NCI-H69 (cell line): ENCODE measurements at places on chromosomes 1 and 21.

DNA sequence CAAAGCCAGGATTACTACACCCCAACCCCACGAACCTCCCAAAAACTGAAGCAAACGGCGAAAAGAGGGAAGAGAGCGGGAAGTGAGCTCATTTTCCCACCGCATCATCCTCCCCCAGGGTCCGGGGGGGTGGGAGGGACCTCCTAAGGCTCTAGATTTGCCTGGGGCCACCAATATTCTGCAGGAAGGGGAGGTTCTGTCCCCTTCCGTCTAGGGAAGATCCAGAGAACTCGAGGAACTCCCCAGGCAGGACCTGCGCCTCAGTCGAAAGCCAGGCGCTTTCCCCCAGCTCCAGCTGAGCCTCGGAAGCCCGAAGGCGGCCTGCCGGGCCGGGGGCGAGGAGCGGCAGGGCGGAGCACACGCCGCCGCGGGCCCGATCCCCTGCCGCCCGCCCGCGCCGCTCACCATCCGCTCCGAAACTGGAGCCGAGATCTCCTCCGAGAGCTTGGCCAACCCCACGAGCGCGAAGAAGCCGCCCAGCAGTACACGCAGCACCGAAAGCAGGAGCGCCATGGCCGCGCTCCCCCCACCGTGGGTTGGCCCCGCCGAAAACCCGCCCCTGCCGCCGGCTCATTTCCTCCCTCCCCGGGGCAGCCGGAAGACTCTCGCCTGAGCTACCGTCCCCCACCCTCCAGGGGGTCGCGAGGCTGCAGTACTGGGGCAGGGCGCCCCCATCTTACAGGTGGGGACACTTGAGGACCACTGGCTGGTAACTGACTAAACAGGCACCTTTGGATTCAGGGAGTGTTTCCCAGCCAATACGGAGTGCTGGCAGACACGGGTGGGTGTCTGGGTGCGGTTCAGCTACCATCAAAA, at the start of gene TMEM35B:
Gene TMEM35B, minus strand, starts transcription at position 555 of the 816 bp plus-strand sequence. Its CDS starts 42 bp downstream, at position 513.
- peak; percentile 76 for DNase-seq

DNA sequence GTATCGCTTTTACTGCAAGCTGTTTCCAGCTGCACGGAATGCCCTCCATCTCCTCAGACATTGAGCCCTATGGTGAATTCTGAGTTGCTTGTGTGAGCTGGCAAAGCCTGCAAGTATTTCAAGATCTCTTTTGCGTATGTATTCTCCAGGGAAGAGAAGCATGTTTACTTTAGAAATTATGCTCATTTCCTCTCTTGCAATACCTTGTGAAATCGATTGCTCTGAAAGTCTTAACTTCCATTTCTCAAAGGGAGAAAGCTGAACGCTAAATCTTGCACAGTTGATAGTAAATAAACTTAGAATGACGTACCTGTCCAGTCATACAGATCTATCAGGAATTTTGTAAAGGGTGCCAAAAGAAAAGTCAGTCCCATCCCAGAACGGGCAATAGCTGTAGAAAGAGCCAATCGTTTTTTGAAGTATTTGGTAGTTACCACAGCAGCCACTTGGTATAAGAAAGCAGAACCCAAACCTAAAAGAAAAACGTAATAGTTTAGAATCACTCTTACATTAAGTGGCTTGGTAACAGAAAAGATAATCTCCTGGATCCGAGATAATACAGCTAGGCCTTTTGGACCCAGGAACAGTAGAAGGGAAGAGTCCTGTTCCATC, 10.0 kb downstream of the SLC16A4 start:
- DNase-seq, result no peak

GRCh38 chr1:203536980-203537455, 43.1 kb downstream of the OPTC start:
- no peak for DNase-seq

DNA sequence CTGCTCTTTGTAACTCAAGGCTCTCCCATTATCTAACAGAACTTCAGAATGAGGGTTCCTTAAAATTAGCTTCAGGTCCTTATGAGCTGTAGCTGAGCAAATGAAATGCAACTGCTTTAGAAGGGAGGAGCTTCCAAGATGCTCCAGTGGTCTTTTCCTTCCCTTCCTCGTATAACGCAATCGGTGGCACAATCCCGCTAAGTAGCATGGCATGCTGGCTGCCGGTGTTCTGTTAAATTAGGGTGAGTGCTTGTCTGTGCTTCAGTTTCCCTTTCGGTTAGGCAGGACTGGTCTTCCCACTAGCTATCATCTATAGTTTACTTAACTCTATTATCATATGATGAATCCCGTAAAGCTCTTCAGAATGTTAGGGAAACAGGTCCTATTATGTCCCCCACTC, 917 bp downstream of the KIAA0040 start:
- peak; percentile 71 for DNase-seq

DNA sequence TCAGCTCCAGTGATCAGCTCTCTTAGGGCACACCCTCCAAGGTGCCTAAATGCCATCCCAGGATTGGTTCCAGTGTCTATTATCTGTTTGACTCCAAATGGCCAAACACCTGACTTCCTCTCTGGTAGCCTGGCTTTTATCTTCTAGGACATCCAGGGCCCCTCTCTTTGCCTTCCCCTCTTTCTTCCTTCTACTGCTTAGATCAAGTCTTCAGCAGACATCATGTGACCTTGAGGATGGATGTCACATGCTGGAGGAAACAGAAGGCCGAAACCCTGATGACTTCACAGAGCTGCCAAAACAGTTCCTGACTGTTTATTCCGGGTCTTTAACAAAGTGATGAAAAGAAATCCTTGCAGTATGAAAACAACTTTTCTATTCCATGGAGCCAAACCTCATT, 24.4 kb upstream of the WDR26 start:
- DNase-seq, result no peak

DNA sequence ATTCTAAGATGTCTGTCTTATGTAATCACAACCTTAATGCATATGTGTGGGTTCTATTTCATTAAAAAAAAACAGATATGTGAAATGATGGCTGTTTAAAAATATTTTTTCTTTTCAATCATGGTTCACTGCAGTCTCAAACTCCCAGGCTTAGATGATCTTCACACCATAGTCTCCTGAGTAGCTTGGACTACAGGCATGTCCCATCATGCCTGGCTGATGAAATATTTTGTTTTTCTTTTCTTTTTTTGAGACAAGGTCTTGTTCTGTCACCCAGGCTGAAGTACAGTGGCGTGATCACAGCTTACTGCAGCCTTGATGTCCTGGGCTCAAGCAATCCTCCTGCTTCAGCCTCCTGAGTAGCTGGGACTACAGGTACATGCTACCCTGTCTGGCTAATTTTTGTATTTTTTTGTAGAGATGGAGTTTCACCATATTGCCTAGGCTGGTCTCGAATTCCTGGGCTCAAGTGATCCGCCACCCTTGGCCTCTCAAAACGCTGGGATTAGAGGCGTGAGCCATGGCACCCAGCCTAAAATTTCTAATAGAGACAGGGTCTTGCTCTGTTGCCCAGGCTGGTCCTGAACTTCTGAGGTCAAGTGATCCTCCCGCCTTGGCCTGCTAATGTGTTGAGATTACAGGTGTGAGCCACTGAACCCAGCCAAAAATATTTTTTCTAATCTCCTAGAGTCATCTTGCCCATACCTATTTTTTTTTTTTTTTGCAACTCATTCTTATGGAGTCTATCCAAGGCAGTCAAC, 67.6 kb downstream of the GIPC2 start:
- no peak for DNase-seq

DNA sequence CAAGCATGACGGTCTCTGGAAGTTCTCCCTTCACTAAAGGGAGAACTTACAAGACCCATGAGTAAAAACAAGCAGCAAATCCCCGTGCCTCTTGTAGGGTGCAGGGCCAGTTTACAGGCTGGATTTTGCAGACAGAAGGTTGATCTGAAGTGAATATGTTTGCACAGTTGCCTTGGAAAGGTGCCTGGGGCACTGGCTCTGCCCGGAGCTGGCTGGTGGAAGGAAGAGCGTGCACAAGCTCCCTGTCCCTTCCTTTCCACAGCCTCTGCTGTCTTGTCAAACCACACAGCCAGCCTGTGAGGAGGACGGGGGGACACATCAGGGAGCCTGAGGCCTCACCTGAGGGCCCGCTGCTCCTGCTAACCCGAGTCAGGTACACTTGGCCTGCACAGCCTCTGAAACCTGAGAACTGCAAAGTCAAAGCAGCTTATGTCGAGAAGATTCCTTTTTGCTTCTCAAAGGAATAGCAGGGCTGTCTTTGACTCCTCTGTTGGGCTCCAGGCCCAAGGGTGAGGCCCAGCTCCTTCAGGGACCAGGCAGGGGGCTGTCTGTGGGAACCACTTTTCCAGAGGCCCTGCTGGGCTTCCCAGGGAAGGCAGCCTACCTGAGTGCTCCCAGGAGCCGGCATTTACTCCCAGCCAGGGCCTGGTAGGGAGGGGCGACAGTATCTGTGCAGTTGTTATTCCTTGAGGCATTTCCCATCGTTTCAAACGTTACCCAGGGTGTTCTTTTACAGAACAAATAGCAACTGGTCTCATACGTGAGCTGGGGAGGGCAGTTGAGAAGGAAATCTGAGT, 251.5 kb downstream of the SIPA1L2 start:
- DNase-seq, result peak; percentile 50

GRCh38 chr1:93701629-93702028, 20.0 kb upstream of the BCAR3 start:
- DNase-seq, result no peak

DNA sequence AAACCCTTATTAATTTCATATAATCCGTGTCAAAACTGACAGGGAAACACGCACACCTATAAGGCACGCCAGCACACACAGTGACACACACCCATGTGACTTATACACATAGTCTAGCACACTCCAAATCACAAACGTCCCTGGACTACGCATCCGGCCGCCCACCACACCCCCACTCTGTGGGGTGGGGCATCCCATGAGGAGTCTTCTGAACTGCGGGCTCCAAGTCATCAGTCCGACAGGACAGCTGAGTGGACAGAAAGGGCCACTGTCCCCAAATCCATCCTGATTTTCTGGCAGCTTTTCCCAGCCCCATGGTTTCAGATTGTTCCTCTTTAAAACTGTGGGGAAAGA, 829 bp downstream of the PEA15 start:
- peak; percentile 65 for DNase-seq

GRCh38 chr1:46464915-46465314, 24.7 kb upstream of the DMBX1 start:
- peak; percentile 21 for DNase-seq

- no peak for DNase-seq
These were observed 139.9 kb downstream of the TPR start for GRCh38 chr1:186234976-186235686.

- no peak for DNase-seq
These were observed 21.7 kb upstream of the TUT4 start for GRCh38 chr1:52574594-52574993.

- no peak for DNase-seq
These were observed 1.5 kb upstream of the CLCNKB start for GRCh38 chr1:16042096-16042495.

DNA sequence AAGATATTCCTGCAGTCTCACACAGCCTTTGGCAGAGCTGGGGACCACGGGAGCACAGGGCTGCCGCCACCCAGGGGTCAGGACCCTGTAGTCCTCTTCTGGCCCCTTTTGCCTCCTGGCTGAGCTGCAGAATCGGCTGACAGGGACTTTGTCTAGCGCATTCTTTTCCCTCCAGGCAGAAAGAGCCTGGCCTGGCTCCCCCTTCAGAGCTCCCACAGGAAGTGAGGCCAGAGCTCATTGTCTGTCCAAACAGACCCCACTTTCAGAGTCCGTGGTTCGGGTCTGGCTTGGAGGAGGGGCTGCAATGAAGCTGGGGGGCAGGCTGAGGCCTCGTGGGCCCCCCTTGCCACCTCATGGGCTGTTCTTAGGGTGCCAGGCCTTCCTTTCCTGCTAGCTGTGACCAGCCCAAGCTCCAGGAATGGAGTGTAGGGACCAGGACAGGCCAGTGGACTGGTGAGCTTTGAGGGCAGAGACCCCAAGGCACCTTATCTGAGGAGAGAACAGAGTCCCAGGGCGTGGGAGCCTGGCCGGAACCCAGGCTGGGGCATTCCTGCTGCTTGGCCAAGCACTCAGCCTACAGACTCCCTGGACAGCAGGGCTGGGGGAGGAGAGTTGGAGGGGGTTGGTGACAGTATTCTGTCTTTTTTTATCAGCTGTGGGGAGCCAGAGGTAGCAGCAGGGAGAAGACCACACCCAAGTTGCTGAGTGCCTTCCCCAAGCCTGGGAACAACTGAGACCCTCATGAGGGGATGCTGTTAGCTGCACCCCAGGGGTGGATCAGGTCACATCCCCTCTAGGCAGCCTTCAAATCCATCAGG, 4.7 kb downstream of the CELSR2 start:
- DNase-seq, result peak; percentile 82
